ENCODE measurements at places on chromosomes 7 and 10.

- DNase-seq = no peak
Measured at GRCh38 chr10:80701706-80702105, 164.0 kb downstream of the SH2D4B start.

DNA sequence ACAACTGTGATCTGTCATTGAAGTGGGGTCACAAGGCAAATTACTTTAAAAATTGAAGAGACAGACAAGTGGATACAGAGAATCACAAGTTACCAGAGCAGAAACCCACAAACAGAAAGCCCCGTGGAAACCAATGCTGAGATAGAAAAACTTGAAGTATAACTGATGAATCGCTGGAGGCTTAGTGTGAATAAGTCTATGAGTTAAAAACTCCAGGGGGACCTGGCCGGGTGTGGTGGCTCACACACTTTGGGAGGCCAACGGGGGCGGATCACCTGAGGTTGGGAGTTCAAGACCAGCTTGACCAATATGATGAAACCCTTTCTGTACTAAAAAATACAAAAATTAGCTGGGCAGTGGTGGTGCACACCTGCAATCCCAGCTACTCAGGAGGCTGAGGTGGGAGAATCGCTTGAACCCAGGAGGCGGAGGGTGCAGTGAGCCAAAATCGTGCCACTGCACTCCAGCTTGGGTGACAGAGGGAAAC lies 69.7 kb upstream of the ZNRF2 start:
- DNase-seq = no peak

DNA sequence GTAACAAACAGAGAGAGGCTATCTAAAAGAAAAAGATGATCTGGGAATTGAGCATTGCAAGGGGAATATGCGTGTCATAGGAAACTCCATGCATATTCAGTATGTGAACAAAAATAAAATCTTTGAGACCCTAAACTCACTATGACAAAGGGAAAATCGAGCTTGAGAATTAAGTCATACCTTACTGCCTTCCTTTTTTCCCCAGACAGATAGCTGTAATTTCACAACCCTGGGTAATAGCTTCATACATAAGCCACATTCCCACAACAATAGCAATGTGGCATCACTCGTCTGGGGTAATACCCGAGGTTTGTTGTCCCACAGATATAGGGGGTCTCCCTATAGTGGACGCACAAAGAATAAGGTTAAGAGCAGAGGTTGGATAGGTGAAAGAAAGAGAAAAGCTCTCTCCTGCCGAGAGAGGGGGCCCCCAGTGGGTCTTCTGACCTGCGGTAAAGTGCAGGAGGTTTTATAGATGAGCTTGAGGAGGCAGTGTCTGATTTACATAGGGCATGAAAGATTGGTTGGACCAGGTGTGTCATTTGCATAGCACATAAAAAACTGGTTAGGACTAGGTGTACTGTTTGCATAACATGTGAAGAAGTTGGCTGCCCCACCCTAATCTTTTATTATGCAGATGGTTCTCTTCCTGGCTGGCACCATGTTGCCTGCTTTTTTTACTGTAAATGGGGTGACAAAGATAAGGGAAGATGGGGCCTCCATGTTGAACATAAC lies 11.6 kb downstream of the CYP3A43 start:
- DNase-seq = no peak

DNA sequence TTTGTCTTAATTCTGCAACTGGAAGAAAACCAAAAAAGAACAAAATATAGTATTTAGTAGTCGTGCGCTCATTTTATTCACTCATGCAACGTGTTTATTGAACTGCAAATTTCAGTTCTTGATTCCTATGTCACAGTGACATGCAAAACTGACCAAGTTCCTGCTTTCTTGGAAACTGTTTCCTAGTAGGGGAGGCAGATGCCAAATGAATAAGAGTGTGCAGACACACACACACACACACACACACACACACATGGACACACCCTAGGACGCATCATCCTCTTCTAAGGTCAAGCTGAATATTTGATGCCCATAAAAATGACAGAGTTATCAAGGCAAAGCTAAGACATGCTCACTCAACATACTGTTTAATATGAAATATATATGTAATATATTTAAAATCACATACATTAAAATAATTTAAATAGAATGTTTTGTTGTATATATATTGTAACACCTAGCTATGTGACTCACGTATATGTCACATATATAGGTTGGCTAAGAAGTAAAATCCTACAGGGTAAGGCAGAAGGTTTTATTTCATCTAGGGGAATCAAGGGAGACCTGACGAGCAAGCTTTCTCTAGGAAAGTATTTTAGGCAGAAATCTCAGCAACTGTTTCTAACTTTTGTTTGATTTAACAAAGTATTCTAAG lies 79.6 kb downstream of the SVIL start:
- DNase-seq = no peak

- peak; percentile 64 for DNase-seq
Measured at GRCh38 chr7:139775829-139776266, 1.9 kb downstream of the HIPK2 start.
